CD4-positive, alpha-beta T cell treated with Interferon gamma for 1 hour (primary cell): ENCODE measurements at places on chromosomes 7 and 10.

DNA sequence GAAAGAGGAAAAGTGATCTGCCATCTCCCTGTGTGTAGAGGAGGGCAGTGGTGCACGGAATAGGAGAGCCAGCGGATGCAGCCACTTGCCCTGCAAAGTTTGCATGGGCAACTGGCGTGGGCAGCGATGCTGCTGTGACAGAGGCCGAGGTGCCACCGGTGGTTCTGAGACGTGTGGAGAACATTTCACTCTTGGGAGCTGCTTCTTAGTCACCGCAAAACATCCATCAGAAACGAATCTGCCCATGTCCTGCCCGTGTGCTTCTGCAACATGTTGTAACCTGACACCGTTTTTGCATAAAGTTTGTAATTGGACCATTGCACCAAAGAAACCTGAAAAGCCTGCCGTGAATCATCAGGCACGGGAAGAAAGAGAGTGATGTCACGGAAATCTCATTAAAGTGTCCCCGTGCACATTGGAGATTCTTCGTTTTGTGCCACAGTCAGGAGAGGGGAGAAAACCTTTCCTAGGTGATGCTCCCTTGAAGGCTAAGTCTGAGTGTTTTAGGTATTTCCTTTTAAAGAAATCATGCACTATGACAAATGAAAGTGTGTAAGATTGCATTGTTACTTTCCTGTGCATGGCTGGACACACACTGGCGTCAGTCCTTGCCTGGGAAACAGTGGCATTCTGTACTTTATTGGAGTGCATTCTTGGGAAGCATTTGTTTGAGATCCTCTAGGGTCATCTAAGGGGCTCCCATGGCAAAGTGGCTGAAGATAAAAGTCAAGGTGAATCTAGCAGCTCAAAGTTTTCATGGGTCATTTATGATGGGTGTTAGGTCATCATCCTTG lies 302.6 kb downstream of the KLF6 start:
- peak; percentile 18 for DNase-seq

DNA sequence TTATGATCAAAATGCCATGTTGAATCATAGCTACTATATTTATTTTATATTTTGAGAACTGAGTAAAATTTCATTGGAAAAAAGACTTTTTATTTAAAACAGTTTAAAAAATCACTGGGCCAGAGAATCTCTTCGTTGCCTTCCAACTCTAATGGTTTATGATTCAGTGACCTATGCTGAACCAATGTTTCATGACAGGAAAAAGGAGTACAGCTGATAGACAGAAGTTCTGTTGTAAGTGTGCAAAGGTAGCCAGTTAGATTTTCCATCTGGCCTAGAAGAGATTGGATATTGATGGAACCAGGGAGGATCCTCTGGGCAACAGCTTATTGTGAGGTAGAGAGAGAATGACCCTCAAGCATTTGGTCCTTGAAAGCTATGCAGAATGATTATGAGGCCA lies 745.8 kb downstream of the SUGCT start:
- DNase-seq, result no peak

GRCh38 chr7:120998520-120998919 lies 10.0 kb downstream of the CPED1 start:
- no peak for DNase-seq

GRCh38 chr10:31358688-31359330 lies 39.8 kb downstream of the ZEB1 start:
- no peak for DNase-seq

- no peak for DNase-seq
Observed at GRCh38 chr10:130621231-130621775, 485.1 kb downstream of the GLRX3 start.

DNA sequence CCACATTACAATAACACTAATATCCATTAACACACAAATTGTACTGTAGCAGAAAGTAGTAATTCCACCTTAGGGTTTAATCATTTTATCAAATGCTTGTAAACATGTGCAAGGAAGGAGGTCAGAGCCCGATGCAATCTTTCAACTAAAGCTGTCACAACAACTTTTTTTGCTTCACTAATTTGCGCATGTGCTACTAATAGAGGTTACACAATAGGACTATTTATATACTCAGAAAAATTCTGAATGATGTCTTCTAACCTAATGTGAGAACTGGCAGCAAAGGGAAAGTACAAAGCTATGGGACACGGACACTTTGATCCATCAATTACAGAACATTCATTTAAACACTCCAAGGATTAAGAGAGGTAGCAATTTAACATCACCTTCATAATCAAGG lies 244.4 kb downstream of the CHCHD3 start:
- no peak for DNase-seq

- no peak for DNase-seq
Observed at GRCh38 chr10:71242622-71243009, 30.2 kb downstream of the UNC5B start.

GRCh38 chr7:29806208-29806994 lies at the start of gene WIPF3:
Gene WIPF3, plus strand, starts transcription at chr7:29806508. Its CDS starts 28,217 bp downstream, at chr7:29834725.
- no peak for DNase-seq

DNA sequence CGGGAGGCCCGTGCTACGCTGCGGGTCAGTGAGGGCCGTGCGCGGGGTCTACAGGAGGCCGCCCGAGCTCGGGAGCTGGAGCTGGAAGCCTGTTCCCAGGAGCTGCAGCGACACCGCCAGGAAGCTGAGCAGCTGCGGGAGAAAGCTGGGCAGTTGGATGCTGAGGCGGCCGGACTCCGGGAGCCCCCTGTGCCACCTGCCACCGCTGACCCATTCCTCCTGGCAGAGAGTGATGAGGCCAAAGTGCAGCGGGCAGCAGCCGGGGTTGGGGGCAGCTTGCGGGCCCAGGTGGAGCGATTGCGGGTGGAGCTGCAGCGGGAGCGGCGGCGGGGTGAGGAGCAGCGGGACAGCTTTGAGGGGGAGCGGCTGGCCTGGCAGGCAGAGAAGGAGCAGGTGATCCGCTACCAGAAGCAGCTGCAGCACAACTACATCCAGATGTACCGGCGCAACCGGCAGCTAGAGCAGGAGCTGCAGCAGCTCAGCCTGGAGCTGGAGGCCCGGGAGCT lies 7.0 kb downstream of the LZTS2 start:
- no peak for DNase-seq

DNA sequence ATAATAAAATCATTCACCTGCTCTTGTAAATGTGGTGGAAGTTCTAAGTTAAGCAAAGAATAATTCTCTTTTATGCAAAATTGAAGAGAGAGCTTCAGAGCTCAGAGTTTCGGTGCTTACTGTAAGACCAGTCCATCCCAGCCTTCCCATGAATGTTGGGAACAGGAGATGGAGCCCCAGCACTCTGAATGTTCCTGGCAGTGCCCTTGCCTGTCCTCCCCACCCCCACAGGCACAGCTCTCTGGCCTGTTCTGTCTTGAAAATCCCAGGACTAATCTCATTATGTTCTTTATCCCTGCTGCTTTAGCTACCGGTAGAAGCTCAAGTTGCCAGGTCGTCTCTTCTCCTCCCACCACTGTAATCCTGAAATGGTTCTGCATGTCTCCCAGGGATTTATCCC lies 29.1 kb upstream of the LHFPL3 start:
- no peak for DNase-seq

DNA sequence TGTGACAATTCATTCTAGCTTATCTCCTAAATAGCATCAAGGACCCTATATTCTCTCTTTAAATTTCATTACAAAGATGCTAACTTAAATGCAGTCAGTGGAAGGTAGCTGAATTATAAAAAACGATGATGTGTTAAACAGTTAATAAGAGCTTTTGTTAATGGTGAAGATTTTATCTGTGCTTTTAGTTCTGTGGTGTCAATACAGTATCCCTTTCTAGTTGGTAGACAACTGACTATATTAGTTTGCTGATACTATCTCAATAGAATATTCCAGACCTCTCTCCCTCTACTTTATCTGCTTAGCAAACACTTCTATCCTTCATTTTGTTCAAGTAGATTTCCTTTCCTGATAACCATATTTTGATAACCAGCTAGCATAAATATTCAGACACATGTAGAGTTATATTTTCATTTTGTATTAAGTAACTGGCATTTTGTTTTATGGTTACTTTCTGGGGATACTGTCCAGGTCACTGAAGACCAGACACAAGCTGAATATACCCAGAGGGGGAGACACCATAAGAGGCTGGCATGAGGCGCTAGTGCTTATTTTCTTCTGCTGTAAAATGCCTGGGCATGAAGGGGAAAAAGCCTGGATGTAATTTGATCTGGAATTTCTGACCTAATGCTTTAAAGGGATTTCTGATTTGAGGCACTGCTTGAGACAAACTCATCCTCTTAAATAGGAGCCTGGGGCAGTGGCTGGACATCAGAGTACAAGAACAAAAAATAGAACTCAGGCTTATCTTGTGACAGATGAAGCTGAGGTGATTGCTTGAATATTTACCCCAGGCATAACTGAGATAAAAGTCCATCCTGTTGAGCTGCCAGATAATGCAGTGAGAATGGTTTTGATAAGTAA lies 197.5 kb downstream of the MALRD1 start:
- no peak for DNase-seq
